ENCODE measurements at places on chromosomes 5 and 9.

DNA sequence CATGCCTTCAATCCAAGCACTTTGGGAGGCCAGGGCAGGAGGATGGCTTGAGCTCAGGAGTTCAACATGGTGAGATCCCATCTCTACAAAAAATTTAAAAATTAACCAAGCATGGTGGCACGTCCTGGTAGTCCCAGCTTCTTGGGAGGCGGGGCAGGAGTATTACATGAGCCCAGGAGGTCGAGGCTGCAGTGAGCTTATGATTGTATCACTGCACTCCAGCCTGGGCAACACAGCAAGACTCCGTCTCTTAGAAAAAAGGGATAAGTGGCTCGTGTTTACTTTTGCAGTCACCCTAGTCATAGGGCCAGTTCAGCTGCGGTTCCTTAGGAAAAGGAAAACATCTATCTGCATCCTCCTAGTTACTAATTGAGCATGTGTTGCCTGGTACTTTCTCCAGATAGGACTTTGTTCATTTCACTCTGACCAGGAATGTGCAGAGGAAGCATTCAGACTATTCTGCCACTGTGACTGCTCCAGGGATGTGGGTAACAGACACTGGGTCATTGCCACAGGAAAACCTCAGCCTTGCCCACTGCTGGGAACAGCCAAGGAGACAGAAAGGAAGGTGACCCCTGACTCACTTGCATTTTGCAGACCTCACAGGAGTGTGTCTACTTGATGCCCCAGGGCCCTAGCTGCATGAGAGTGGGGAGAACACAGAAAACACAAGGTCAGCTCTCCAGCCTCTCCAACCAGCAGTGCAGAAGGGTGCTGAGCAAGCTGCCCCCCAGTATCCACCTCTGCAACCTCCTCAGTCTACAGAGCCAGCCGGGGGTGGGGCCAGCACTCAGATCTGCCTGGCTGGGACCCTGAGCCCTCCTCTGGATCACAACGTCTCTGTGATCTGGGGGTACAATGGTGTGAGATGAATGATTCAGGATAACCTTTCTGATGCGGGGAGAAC lies 33.9 kb upstream of the ALDH1B1 start:
- no peaks in the 10 kb centered on the region for H3K36me3 ChIP-seq
- no peak for DNase-seq
- H3K4me1 ChIP-seq, result peaks cover 4% of the 10 kb centered on the region
- no peak overlapping the region for H3K27ac ChIP-seq
- no peaks in the 10 kb centered on the region for H3K27me3 ChIP-seq

DNA sequence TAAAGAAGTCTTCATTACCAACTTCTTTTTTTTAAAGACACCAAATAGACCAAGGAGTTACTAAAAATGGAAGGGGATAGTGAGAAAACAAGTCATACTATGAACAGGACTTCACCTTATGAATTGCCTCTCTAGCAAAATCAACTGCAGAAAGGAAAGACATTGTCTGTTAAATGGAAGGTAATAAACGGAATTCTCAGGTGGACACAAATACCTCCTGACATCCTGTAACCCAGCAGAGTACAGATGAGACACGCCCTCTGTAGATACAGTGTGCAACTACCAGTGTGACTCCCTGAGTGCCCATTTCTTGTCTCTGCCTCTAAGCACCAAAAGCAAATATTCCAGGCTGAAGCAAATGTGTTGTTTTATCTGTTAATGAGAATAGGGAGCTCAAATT lies 12.2 kb upstream of the PLPP1 start:
- H3K4me1 ChIP-seq, result no peaks in the 10 kb centered on the region
- no peak overlapping the region for H3K4me3 ChIP-seq
- no peaks in the 10 kb centered on the region for H3K27me3 ChIP-seq
- no peaks in the 10 kb centered on the region for H3K36me3 ChIP-seq

GRCh38 chr9:96136992-96137670 lies 164.8 kb downstream of the HSD17B3 start:
- DNase-seq, result no peak
- H3K27ac ChIP-seq, result peak overlapping the region; percentile 88
- H3K4me1 ChIP-seq, result peaks cover 52% of the 10 kb centered on the region
- H3K36me3 ChIP-seq, result no peaks in the 10 kb centered on the region
- no peaks in the 10 kb centered on the region for H3K27me3 ChIP-seq
- no peak overlapping the region for H3K4me3 ChIP-seq

GRCh38 chr9:114746591-114747346 lies 59.1 kb downstream of the TNFSF15 start:
- H3K4me3 ChIP-seq, result no peak overlapping the region
- DNase-seq, result peak; percentile 28
- peaks cover 4% of the 10 kb centered on the region for H3K4me1 ChIP-seq
- H3K27ac ChIP-seq, result no peak overlapping the region

DNA sequence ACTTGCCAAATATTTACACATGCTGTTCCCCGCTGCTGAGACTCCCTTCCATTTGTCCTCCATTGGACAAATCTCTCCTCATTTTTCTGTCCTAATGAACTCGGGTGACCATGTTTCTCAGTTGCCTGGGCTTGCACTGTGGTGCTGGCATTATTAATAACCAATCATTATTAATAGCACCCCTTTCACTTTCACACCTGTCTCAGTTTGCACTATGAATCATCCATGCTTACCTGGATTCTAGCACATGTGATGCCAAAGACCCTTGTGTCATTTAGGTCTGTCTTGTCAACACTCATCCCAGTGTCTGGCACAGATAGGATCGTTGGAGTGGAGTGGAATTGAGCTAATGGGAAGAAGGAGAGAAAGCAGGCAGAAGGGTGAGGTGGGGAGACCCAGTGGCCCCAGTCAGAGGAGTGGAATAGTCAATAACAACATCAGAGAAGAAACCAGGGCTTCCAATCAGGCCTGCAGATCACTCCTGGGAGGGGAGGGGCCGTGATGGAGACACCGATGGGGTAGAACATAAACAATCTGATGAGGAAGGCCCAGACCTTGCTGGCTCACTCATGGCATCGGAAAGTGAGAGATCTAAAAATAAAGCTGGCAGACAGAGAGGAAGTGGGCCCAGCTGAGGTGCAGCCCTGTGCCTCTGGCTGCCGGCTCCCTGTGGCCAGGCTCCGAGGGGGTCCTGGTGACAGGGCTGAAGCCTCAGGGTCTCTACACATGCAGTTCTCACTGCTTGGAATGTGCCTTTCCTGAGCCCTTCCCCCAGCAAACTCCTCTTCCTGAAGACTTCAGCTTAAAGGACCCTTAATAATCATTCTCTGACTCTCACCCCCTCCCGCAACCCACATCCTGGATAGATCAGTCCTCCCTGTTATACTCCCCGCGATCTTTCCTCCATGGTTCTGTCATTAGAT lies 33.5 kb upstream of the CRB2 start:
- H3K4me3 ChIP-seq, result no peak overlapping the region
- no peaks in the 10 kb centered on the region for H3K36me3 ChIP-seq
- H3K27me3 ChIP-seq, result no peaks in the 10 kb centered on the region
- H3K27ac ChIP-seq, result no peak overlapping the region
- DNase-seq, result no peak
- peaks cover 32% of the 10 kb centered on the region for H3K4me1 ChIP-seq

DNA sequence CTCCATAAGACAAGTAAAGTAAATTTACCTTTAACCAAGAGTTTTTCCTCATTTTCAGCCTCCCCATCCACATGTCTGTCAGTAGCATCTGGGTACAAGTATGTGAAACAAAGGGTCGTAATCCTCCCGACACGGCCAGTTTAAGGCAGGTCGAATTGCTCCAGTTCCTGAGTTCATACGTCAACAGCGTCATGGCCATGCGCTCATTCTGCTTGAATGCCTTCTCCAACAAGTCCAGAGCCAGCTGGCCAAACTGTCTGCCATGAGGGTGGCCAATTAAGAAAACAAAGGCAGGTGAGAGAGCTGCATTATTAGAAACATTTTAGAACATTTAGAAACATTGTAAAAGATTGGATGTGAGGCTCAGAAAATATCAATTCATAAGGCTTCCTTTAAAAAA lies 87.5 kb downstream of the TRPM6 start:
- H3K4me3 ChIP-seq, result no peak overlapping the region
- H3K4me1 ChIP-seq, result no peaks in the 10 kb centered on the region
- no peaks in the 10 kb centered on the region for H3K36me3 ChIP-seq
- H3K27me3 ChIP-seq, result no peaks in the 10 kb centered on the region
- DNase-seq, result no peak

- no peak overlapping the region for H3K27ac ChIP-seq
- DNase-seq, result no peak
- H3K36me3 ChIP-seq, result no peaks in the 10 kb centered on the region
- H3K4me3 ChIP-seq, result no peak overlapping the region
- H3K4me1 ChIP-seq, result no peaks in the 10 kb centered on the region
- H3K27me3 ChIP-seq, result no peaks in the 10 kb centered on the region
Observed at GRCh38 chr5:96517295-96517694, 84.2 kb upstream of the PCSK1 start.
